ENCODE measurements at places on chromosomes 5 and 9. TPM values are rescaled to one million over a fixed set of nuclear protein-coding genes. Genes with fewer than 3 reads are reported as not detected.
A peak's percentile ranks its signal among the peaks of the same experiment; 100 is the strongest.

LECT2 gene
- 5.1 TPM for polyA plus RNA-seq

TMEM171 gene
- 5.9 TPM for polyA plus RNA-seq

IRX1 gene
- polyA plus RNA-seq = 45.5 TPM

F2RL2 gene
- 1.2 TPM for polyA plus RNA-seq

SLC34A3 gene
- polyA plus RNA-seq = 5.0 TPM

FRMPD1 gene
- 0.88 TPM for polyA plus RNA-seq

SRA1 gene
- polyA plus RNA-seq = 23.8 TPM

HTR1A gene
- not detected for polyA plus RNA-seq

TRPM3 gene
- 12.4 TPM for polyA plus RNA-seq

PCDHB13 gene
- 7.2 TPM for polyA plus RNA-seq

CD72 gene
- polyA plus RNA-seq = 3.9 TPM

ENHO gene
- 1.7 TPM for polyA plus RNA-seq

DNA sequence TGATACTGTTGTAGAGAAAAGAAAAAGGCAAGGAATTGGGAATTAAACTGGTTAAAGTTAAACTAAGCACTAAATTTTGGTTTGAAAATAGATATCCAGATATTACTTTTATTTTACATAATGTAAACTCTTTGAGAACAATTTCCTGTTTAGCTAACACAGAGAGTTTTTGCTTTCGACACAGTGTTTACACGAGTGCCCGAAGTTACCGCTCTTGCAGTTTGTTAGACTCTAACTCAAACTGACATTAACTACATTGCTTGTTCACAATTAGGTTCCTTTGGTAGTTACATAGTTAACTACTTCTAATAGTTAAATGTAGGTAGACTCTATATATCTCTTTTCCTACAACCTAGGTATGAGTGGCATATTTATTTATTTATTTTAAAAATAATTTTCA, 117.1 kb upstream of the CHD1 start:
- DNase-seq = no peak

GRCh38 chr9:110932863-110933262, 105.4 kb downstream of the LPAR1 start:
- no peak for DNase-seq

- DNase-seq = no peak
Observed at GRCh38 chr9:135136991-135137832, 49.7 kb downstream of the OLFM1 start.

DNA sequence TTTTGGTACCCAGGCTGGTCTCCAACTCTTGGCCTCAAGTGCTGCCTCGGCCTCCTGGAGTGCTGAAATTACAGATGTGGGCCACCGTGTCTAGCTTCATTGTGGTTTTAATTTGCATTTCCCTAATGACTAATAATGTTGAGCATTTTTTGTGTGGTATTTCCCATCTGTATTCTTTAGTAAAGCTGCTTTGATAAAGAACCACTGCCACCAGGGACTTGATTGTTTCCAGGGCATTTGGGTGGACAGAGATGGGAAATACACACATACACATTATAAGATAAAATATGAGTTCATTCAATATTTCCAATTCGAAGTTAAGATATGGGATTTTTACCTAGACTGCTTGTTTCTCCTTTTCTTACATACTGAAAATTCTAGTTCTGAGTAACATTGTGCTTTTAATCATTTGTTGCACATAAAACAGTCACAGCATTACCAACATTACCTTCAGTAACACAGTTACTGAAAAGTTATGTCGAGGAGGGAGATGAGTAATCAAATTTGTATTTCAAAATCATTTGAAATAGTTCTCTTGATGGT, 28.9 kb downstream of the HABP4 start:
- no peak for DNase-seq

- peak; percentile 61 for DNase-seq
Observed at GRCh38 chr5:43305948-43306565, 7.2 kb downstream of the HMGCS1 start.

GRCh38 chr9:131275332-131276093, 797 bp downstream of the FAM78A start:
- no peak for DNase-seq

- no peak for DNase-seq
Observed at GRCh38 chr5:175494264-175495183, 16.2 kb downstream of the SFXN1 start.

DNA sequence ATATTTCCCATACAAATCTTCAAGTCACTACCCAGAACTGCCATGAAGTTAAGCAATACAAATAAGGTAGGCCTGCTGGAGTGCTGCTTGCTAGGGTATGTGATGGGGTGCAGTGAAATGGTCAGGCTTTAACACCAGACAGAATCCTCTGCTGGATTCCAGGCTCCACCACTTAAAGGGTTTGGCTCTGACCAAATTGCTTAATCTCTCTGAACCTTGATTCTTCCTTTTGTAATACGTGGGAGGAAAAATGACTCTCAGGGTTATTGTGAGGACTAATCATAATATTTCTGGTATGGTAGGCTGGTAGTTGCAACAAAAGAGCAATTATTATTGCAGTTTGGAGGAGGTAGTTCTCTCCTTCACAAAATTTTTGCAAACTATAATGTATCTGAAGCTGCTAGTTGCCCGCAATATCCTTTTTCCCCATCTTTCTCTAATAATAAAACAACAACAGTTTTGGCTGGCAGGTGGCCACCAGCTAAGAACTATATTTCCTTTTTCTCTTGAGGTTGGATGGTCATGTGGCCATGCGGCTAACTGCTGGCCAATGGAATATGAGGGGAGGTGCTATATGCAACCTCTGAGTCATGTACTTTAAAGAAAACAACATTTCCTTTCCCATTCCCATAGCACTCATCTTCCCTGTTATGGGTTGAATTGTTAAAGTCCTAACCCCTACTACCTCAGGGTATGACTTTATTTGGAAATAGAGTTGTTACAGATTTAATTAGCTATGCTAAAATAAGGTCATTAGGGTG, 44.1 kb downstream of the CCL28 start:
- DNase-seq = no peak

- no peak for DNase-seq
Observed at GRCh38 chr5:38533286-38534155, 22.9 kb downstream of the LIFR start.

DNA sequence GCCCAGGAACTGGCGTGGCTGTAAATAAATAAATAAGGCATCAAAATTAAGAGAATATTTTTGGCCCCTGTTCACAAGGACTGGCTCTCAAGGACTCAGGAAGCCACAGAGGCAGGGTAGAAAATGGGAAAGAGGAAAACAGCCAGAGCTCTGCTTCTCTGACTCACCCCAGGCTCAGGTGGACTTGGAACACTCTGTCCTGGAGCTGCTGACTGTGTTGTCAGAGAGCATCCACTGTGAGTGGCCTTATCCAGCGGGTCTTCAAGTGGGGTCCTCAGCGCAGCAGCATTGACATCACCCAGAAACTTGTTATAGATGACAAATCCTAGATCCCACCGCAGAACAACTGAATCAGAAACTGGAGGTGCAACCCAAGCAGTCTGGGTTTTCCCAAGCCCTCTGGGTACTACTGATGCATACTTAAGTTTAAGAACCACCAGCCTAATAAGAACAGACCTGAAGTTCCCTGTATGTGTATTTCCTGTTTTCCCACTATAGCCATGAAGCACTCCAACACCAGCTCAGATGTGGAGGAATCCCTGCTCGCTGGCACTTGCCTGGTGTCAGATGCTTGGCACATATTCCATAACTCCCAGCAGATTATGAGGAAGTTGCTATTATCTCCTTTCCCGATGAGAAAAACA, 20.5 kb downstream of the ADRA1B start:
- DNase-seq = no peak

GRCh38 chr5:169166078-169166477, 134.9 kb downstream of the SLIT3 start:
- DNase-seq = no peak

DNA sequence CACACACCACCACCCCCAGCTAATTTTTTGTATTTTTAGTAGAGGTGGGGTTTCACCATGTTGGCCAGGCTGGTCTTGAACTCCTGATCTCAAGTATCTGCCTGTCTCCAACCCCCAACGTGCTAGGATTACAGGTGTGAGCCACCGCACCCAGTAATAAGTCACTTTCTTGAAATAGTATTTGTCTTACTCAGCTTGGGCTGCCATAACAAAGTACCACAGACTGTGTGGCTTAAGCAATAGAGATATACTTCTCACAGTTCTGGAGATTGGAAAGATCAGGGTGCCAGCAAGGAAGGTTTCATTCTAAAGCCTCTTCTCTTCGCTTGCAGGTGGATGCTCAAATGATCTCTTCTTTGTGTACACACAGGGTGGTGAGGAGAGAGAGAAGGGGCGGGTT, 99.8 kb downstream of the ARRDC3 start:
- no peak for DNase-seq

DNA sequence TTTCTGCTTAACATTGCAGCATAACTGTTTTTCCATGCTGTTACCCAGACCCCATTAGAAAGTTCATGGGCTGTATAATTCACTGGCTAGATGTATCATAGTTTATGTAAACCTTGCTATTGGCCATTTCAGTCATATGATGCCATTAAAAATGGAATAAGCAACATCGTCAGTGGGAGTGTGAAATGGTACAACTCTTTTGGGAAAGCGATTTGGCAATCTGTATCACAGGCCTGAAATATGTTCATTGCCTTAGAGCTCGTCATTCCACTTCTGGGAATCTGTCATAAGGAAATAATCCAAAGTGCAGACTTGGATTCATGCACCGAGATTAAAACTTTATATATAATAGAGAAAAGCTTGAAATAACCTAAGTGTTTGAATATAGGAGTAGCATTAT, 77.9 kb upstream of the KLF4 start:
- DNase-seq = no peak

GRCh38 chr9:3647652-3648051, 121.9 kb upstream of the RFX3 start:
- no peak for DNase-seq

GRCh38 chr9:92724528-92725265, 39.9 kb downstream of the BICD2 start:
- DNase-seq = no peak

GRCh38 chr9:70410368-70410767, 4.1 kb downstream of the KLF9 start:
- DNase-seq = no peak

DNA sequence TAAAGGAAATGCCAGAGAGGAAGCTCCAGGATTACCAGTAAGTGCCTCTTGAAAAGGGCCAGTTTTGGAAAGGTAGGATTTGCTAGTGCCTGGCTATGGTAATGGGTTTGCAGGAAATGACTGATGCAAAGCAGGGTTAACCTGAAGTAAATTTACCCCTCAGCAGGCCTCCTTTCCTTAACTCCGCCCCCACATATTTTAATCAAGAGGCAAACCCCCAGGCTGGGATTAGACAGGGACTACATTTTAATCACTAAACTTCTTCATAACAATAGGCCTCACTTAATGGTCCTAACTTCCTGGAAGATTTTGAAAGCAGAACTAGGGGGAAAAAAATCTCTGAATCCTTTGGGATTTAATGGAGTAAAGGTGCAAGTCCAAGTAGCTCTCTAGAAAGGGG, 10.2 kb upstream of the SLC1A3 start:
- no peak for DNase-seq

DNA sequence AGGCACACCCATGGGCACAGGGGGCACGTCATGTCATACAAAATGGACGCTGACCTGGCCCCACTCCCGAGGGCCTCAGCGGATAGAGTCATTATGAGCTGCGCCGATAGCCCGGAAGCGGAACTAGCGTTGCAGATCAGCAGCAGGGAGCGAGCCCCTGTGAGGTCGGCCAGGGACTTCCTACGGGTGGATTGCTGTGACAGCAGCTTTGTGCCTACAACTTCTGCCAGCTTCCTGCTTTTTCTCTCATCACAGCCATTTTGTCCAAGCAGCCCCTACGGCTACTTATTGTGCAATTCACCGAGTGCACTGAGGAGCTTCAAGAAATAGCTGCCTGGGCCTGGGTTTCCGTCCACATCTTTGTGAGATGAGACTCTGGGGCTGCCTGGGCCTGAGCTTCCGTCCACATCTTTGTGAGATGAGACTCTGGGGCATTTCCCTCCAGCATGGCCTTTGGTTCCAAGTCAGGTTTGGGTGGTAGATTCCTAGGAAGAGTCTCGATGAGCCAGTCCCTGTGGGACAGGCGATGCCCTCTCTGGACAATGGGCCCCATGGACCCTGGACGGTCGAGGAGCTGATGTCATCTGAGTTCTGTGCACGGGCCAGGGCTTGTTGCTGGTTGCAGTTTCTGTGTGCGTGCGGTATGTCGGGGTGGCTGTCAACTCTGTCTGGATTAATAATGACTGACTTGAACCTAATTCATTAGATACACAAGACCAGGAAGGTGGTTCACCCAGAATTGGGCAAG, 67.0 kb upstream of the GNE start:
- DNase-seq = no peak

DNA sequence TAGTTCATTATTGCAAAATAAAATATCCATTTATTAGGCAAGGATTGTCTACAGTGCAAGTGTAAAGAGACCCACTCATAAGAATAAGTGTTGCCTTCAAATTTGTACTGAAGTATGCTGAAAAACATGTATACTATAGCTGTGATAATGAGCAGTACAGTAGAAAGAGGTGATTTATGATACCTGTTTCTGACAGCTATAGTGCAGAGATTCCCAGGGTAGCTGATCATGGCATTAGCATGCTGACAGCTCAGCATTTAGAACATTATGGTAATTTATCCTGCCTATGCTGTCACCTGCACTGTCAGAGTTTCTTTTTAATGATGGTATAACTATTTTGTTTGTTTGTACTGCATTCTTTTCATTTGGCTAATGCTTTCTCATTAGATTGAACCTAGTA, 177.6 kb upstream of the TLX3 start:
- no peak for DNase-seq

GRCh38 chr9:99509065-99509745, 287.1 kb downstream of the SEC61B start:
- no peak for DNase-seq

GRCh38 chr9:21906881-21907280, 87.3 kb downstream of the CDKN2A start:
- DNase-seq = no peak

- DNase-seq = no peak
Observed at GRCh38 chr5:124744170-124744971, 2.1 kb downstream of the ZNF608 start.

DNA sequence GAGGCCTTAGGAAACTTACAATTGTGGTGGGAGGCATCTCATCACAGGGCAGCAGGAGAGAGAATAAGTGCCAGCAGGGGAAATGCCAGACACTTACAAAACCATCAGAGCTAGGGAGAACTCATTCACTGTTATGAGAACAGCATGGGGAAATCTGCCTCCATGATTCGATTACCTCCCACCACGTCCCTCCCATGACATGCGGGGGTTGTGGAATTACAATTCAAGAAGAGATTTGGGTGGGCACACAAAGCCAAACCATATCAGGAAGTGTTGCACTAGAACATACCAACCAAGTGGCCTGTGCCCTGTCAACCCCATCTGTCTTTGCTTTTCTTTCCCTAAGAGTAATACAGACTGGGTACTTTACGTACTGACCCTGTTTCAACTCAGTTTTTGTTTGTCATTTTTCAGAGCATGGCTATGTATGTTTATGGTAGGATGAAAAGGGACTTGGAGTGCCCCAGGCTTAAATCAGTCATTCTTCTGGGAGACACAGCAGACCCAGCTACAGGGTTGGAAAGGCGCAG, 58.3 kb upstream of the TGFBR1 start:
- no peak for DNase-seq

Measured in renal cortex interstitium (tissue), 15 donors.